ENCODE measurements at places on chromosomes 1 and 21.

DNA sequence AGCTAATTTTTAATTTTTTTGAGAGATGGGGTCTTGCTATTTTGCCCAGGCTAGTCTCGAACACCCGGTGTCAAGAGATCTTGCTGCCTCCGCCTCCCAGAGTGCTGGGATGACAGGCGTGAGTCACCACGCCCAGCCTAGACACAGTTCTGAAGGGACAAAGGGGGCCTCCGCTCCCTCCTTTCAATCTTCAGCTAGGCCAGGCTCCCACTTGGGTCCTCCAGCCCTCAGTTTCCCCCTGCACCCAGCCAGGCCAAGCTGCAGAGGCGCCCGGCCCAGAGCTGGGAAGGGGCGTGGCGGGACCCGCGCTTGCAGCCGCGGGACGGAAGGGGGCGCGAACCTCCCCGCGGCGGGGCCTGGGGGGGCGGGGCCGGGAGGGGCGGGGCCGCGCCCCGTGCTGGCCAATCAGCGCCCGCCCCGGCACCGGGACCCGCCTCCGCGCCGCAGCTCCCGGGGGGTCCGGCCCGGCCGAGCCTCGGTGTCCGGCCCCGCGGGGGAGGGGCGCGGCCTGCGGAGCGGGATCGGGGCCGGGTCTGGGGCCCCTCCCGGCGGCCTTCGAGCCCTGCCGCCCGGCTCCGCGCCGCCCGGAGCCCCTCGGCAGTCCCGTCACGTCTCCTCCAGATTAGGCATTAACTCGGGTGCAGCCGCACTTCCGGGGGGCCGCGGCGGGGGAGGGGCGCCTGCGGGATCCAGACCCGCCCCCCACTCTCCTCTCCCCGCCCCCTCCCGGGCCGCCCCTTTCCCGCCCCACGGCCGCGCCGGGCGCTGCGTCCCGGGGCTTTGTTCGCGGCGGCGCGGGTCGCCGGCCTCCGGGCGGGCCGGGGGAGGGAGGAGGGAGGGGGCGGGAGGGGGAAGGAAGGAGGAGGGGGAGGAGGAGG, 559 bp upstream of the AGRN start:
- DNase-seq = no peak

GRCh38 chr21:31255896-31256295, 88.2 kb downstream of the TIAM1 start:
- DNase-seq = no peak

GRCh38 chr1:16430606-16431005, 6.6 kb downstream of the SPATA21 start:
- no peak for DNase-seq

GRCh38 chr1:153342178-153342577, 6.5 kb downstream of the PGLYRP4 start:
- DNase-seq = no peak

DNA sequence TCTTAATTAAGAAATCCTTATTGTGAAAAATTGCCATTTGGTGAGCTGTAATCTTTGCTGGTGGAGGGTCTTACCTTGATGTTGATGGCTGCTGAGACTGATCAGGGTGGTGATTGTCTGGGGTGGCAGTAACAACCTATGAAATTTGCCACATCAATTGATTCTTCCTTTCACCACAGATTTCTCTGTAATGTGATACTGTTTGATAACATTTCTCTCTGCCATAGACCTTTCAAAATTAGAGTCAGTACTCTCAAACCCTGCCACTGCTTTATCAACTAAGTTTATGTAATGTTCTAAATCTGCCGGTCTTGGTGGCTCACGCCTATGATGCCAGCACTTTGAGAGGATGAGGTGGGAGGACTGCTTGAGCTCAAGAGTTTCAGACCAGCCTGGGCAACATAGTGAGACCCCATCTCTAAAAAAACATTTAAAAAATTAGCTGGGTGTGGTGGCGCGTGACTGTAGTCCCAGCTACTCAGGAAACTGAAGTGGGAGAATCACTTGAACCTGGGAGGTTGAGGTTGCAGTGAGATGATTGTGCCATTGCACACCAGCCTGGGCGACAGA, 5.0 kb downstream of the KPNA6 start:
- DNase-seq = no peak

- peak; percentile 95 for DNase-seq
These were observed 105.9 kb upstream of the POU3F1 start for GRCh38 chr1:38152351-38153065.

DNA sequence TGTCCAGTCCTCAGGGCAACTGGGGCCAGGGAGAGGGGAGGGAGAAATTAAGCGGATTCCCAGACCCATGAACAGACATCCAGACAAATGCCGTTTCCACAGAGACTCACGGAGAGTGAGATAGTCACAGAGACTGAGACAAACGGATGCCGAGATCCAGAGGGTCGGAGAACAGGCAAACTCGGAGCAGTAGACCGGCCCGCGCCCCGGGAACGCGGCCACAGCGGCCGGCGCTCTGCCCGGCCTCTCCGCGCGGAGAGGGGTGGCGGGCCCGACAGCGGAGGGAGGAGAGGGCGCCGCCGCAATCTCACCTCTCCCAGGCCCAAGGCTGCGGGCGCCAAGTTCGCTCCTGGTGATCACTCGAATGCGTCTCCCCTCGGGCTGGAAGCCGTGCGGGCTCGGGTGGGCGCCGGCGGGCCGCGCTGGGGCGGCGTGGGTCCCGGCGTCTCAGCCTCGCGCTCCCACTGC, 831 bp upstream of the FOXD2 start:
- DNase-seq = no peak

DNA sequence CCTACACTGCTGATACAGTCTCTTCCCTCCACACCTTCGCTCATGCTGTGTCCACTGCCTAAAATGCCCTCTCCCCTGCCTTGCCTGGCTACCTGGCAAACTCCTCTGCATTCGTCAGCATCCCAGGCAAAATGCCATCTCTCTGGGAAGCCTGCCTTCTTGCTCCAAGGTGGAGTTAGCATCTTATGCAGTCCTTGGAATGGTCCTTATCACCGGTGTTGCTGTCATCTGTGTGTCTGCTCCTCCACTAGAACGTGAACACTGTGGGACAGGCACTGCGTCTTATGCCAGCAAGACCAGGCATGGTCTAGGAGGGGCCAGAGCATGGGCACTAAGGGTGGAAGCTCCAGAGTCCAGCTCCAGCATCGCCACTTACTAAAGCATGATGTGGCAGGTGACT, 211.8 kb downstream of the MATN1 start:
- no peak for DNase-seq

GRCh38 chr1:169460191-169460833, 25.4 kb downstream of the SLC19A2 start:
- DNase-seq = no peak

GRCh38 chr1:156052862-156053767, 483 bp downstream of the UBQLN4 start:
- DNase-seq = no peak

DNA sequence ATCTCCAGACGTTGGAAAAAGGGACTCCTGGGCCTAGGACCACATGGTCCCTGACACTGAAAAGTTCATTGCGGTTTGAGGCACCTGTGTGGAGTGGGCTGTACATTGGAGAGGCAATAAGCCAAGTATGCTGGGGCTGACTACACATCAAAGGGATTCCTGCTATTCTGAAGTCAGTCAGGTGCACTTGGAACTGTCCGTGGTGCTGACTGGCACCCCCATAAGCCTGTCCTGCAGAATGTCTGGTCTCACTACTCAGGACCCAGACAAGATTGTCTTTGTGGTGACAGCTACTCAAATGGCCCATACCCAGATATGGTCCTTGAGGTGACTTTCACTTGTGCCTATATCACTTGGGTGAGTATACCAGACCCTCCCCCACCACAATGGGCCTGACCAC, 150.6 kb downstream of the RWDD3 start:
- no peak for DNase-seq

GRCh38 chr1:23848673-23849616, 19.1 kb downstream of the FUCA1 start:
- DNase-seq = no peak

- no peak for DNase-seq
These were observed 57.2 kb upstream of the LRRC8D start for GRCh38 chr1:89763649-89763986.

- no peak for DNase-seq
These were observed 22.4 kb downstream of the STPG1 start for GRCh38 chr1:24390924-24391782.

- no peak for DNase-seq
These were observed 154.0 kb downstream of the TGFB2 start for GRCh38 chr1:218499011-218499691.

DNA sequence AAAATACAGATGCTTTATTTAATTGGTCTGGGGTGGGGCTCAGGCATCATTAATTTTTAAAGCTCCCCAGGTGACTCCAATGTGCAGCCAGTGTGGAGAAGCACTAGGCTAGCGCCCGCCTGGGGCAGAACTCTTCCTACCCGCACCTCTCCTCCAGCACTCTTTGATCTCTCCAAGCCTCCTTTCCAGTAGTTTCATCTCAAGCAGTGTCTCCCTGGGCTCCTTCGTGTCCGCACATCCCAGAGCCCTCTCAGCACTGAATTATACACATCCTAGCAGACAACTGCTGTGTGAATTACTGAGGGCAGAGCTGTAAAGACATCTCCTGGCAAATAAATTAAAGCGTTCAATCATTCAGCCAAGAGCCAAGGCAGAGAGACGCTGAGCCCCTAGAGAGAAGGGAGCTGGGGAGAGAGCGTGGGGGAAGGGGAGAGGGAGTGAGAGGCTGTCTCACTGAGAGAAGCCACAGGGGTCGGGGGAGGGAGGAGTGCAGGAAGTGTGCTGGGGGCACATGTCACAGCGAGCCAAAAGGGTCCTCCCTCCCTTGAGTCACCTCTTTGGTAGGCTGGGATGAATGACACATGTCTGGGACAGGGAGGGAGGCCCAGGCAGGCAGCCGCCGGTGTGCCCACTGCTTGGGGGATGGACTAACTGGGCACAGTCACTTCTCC, 21.0 kb upstream of the PARP1 start:
- peak; percentile 17 for DNase-seq

DNA sequence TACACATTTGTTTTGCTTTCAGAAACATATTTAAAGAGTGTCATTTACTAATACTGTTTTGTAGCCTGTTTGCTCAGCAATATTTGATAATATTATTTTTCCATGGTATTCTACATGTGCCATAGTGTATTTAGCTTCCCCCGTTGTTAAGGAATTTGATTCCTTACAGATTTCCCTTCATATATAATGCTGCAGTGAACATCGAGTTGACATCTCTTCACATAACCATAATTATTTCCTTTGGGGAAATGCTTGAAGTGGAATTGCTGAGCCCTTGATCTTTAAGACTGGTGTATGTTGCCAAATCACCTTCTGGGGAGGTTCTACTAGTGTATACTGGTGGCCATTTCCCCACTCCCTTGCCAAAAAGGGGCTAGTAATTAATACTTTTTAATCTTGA, 42.6 kb downstream of the FAM163A start:
- DNase-seq = no peak

GRCh38 chr1:236089046-236089773, 24.3 kb upstream of the NID1 start:
- DNase-seq = no peak

DNA sequence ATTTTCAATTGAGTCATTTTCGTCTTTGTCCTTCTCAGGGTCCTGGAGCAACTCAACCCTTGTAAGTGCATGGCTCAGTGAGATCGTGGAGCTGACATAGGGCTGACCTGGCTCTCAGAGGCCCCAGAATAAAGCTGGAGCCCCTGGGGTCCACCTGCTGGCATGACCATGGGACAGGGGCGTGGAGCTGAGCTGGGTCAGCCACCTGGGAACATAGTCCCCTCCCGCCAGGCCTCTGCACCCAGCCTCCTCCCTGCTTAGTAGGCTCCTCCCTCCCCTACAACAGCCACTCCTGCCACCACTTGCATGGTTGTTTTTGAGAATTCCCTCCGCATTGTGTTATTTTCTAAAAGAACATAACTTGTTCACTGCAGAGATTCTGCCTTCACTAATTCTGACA, 3.1 kb upstream of the RIPK4 start:
- DNase-seq = no peak

DNA sequence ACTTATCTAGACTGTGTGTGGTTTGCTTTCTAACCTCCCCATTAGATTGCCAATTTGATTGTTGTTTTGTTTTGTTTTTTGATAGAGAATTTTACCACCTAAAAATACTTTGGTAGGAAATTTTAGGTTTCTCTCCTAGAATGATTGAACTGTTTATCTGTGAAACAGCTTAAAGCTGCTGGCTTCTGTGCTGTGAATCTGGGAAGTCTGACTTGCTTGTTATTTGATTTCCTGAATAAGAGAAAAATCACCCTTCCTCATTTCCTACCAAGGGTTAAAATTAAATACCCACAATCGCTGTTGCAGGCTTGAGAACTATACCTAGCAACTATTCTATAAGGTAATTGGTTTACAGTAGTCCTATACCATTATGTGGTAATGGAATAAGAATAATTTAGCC, 198.9 kb upstream of the CACYBP start:
- no peak for DNase-seq

DNA sequence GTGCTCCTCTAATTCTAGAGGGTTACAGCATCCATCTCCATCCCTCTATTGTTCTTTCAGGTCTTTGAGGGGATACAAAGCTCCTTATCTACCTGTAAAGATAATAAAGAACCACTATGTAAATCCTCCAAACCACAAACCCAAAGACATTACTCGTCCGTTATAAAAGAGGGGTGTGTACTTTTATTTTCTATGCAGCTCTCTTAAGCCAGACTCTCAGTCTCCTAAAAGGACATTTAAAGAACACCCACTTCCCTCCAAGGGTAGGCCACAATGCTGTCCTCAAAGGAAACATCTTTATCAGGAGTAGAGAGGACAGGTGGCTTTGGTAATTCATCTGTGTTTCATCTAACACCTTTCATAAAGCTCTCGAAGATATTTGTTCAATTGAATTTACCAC, 67.9 kb upstream of the DYNLT5 start:
- no peak for DNase-seq

DNA sequence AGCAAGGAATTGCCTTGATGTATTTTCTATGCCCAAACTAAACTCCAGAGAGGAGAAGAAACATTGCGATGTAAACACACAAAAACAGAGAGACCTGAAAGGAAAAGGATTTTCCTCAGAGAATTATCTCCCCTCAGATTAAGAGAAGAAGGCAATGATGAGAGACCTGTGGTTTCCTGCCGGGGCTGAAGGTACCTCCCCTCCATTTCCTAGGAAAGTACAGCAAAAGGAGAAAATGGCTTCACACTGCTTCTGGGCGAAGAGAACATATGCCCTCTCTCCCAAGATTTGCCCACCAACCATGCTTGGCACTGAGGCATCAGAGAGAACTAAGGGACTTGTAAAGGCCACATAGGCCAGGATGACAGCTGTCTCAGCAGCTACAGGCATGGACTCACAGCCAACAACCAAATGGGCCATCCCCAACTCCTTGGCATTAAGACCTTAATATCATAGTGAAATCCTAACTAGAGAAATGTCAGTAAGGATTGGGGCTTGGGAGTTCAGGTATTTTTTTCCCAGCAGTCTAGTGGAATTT, 523.0 kb downstream of the PTPRC start:
- no peak for DNase-seq

Measured in NCI-H1417 treated with DMSO at 0.1 percent for 48 hours (cell line).